ENCODE measurements at places on chromosomes 2 and 18. TPM values are rescaled to one million over a fixed set of nuclear protein-coding genes. Genes with fewer than 3 reads are reported as not detected.

The AKAIN1 gene
- not detected for total RNA-seq

The NTSR2 gene
- not detected for total RNA-seq

GRCh38 chr2:176854878-176855277, 357.7 kb upstream of the HNRNPA3 start:
- DNase-seq = no peak

GRCh38 chr2:72837171-72837570, 11.3 kb upstream of the EXOC6B start:
- DNase-seq = no peak

All from activated naive CD8-positive, alpha-beta T cell treated with anti-CD3 and anti-CD28 coated beads, Interleukin-2, amount 10 ng/mL, durations not matched to agents 7 days and 5 days (primary cell).